ENCODE measurements at places on chromosomes 4 and X. TPM values are rescaled to one million over a fixed set of nuclear protein-coding genes. Genes with fewer than 3 reads are reported as not detected.
A peak's percentile ranks its signal among the peaks of the same experiment; 100 is the strongest.

Gene PDE6B
- 17.2 TPM for total RNA-seq

GRCh38 chr4:186204103-186204559 lies 12.8 kb downstream of the CYP4V2 start:
- peak overlapping the region; percentile 22 for H3K4me3 ChIP-seq
- H3K27me3 ChIP-seq: no peaks in the 10 kb centered on the region
- peak overlapping the region; percentile 64 for H3K27ac ChIP-seq
- H3K4me1 ChIP-seq: no peaks in the 10 kb centered on the region
- no peaks in the 10 kb centered on the region for H3K36me3 ChIP-seq
- peak; percentile 56 for DNase-seq

GRCh38 chr4:185506422-185506821 lies 28.9 kb downstream of the PDLIM3 start:
- H3K4me3 ChIP-seq: no peak overlapping the region
- no peak for DNase-seq
- no peaks in the 10 kb centered on the region for H3K4me1 ChIP-seq
- no peak overlapping the region for H3K27ac ChIP-seq
- peaks cover 3% of the 10 kb centered on the region for H3K27me3 ChIP-seq

DNA sequence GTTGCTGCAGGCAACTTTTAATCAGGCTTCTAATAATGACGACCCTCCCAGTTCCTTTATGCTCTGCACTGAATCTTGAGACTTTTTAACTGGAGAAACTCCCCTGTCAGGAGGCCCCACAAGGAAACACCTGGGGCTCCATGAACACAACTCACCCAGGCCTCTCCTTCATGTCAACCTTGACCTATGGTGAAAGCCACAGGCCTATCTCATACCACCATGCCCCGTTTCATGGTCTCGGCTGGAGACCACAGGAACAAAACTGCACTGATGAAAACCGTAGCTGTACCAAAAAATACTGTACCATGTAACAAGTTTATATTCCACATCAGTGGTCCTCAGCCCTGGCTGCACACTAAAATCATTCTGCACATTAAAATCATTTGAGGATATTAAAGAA lies 57.0 kb downstream of the ZNF827 start:
- no peak for DNase-seq
- H3K27me3 ChIP-seq: no peaks in the 10 kb centered on the region
- H3K4me3 ChIP-seq: no peak overlapping the region
- H3K4me1 ChIP-seq: peaks cover 7% of the 10 kb centered on the region
- H3K36me3 ChIP-seq: peaks cover 7% of the 10 kb centered on the region

DNA sequence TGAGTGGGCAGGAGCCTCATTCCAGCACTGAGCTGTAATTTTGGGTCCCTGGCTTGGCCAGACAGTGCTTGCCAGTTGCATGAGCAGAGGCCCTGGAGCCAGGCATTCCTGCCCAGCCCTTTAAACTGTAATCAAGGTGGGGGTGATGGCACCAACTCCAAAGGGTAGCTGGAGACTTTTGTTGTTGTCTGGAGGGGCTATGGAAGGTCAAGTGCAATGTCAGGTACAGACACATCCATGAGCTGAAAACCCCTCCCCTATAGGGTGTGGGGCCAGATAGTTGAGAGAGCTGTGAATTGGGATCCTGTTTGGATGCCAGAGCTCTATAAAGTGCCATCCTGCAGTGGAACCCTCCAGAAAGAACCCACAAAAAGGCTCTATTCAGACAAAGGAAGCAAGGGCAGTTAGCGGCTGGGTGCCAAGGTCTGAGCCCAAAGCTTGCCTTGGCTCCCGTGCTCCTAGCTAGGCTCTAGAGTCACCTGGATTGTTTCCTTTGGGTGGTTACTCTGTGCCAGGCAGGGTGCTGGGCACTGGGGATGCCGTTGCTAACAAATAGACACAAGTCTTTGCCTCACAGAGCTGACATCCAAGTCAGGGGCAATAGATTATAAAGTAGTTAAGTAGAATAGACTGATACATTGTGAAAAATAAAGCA lies 163.0 kb downstream of the EFNB1 start:
- no peaks in the 10 kb centered on the region for H3K36me3 ChIP-seq
- H3K27ac ChIP-seq: no peak overlapping the region
- no peak overlapping the region for H3K4me3 ChIP-seq
- no peak for DNase-seq
- no peaks in the 10 kb centered on the region for H3K4me1 ChIP-seq

DNA sequence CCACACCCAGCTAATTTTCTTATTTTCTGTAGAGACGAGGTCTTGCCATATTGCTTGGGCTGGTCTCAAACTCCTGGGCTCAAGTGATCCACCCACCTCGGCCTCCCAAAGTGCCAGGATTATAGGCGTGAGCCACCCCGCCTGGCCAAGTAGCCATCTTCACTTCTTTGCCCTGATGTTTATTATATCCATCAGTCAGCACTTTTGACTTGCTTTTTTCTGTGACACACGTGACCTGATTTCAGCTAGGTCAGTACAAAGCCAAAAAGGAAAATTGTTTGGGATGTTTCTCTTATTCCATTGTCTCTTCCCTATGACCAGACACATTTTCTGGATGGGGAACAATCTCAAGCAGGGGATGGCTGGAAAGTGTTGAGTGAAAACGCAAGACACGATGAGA lies 45.3 kb upstream of the MID1 start:
- H3K4me3 ChIP-seq: no peak overlapping the region
- DNase-seq: no peak
- H3K27me3 ChIP-seq: no peaks in the 10 kb centered on the region
